ENCODE measurements at places on chromosomes 13 and 19.

DNA sequence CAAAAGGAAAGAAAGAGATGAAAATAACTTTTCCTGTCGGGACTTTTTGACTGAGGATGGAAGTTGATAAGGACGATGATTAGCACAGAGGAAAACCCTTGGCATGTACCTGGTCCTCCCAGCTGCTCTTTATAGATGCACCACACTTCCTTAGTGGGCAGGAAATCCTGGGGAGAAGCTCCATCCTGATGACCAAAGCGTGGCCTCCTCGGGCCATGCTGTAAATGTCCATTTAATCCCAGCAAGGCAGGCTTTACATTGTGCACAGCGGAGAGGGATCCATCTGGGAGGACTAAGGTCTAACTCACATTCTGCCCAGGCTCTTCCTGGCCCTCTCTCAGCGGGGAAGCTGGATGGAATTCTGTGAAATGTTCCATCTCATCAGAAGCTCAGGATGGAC lies 113.5 kb downstream of the COL4A2 start:
- no peak for DNase-seq

DNA sequence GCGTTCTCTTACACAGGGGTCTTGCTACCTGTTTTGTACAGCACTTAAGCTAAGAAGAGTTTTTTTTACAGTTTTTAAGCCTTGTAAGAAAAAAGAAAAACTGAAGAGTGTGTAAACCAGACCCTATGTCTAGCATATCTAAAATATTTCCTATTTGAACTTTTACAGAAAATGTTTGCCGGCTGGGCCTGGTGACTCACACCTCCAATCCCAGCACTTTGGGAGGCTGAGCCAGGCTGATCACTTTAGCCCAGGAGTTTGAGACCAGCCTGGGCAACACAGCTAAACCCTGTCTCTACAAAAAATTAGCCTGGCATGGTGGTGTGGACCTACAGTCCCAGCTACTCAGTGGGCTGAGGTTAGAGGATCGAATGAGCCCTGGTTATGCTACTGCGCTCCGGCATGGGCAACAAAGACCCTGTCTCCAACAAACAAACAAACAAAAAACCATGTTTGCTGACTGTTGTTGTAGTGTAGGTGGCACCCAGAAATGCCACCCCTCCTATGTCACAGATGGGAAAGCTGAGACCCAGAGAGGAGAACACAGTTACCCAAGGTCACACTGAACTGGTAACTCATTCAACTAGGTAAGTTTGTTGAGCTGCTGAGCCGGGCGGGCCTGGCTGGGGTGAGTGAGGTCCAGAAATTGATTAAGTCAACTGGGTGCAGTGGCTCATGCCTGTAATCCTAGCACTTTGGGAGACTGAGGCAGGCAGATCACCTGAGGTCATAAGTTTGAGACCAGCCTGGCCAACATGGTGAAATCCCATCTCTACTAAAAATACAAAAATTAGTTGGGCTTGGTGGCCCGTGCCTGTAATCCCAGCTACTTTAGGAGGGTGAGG lies 1.9 kb upstream of the VASP start:
- no peak for DNase-seq

- DNase-seq: no peak
Measured at GRCh38 chr19:38006361-38007045, 99.5 kb downstream of the SIPA1L3 start.

GRCh38 chr13:23570099-23570920 lies at the start of gene TNFRSF19:
Gene TNFRSF19, plus strand, starts transcription at chr13:23570412. Its CDS starts 19,772 bp downstream, at chr13:23590184.
- no peak for DNase-seq

DNA sequence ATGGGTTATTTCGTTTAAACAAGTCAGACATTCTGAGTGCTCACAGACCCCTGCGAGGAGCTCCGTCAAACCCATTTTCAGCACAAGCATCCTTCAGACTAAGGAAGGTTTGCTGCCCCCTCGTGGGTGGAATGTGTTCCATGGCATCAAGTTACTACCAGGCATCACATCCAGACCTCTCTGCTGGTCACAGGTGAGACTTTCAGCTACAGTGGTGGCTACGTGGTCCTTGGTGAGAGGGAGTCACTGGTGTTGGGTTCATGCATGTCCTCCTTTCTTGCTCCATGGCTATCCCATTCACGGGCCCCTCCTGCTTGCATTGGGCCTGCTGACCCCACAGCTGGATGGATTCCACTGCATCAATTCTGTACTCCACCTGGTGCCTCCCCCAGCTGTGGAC lies 9.1 kb upstream of the LILRB5 start:
- DNase-seq: peak; percentile 69

DNA sequence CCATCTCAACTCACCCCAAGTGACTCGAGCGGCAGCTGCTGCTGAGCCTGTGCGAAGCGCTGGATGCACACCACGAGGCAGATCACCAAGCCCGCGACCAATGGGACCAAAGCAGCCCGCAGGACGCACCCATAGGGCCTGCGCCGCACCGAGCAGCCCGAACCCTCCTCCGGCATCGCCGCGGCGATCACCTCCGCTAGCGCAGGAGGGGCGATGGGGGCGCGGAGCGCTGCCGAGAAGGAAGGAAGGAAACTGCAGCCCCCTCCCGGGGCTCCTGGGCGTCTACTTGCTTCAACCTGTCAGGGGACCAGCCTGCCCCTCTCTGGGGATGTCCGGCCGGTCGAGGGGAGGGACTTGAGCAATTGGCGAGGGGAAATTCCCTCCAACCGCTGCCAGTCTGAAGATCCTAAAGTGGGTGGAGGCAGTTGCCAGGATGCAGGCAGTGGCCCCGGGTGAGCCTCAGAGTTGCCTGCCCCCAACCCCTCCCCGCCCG lies at the start of gene CD70:
Gene CD70, minus strand, starts transcription at position 324 of the 493 bp plus-strand sequence. Its CDS starts 148 bp downstream, at position 176.
- peak; percentile 39 for DNase-seq

GRCh38 chr19:35710784-35711723 lies 6.7 kb downstream of the ZBTB32 start:
- DNase-seq: peak; percentile 44

- no peak for DNase-seq
Measured at GRCh38 chr13:23081220-23081619, 99.6 kb upstream of the SGCG start.

- DNase-seq: no peak
Measured at GRCh38 chr13:45381196-45381595, 37.0 kb downstream of the SLC25A30 start.

DNA sequence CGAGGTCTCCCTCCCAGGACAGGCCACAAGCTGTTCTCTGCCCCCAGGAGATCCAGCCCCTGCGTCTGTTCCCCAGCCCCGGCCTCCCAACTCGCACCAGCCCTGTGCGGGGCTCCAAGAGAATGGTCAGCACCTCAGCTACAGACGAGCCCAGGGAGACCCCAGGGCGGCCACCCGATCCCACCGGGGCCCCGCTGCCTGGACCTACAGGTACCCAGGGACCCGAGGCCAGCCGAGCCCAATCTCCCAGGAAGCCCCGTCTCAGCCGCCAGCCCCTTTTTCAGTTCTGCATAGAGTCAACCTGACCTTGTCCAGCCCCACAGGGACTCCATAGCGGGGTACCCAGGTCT lies 5.9 kb downstream of the PNPLA6 start:
- no peak for DNase-seq

DNA sequence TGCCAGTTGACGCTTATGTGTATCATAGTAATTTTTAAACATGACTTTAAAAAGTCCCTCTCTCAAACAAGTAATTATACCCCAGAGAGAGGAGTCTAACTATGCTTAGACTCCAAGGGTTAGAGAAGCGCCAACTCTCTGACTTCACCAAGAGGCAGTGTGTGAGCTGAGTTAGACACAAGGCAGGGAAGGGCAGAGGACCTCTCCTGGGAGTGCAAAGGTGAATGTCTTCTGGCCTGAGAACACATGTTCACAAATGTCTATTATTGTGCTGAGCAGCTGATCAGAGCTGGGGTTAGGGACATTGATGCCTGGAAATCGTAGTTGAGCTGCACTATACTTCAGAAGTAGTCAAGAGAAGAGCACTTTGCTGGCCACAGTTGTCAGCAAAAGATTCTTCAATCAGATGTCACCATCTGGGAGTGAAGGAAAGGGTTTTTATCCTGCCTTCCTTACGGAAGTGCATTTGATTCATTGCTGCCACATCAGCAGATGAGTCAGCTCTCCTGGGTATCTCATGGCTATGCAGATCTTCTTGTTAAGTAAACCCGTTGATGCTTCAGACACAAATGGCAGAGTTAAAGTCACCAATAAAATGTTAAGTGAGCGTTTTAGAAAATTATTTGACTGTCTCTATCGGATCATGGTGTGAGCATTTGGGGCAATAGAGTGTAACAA lies 283.2 kb upstream of the ARGLU1 start:
- no peak for DNase-seq

DNA sequence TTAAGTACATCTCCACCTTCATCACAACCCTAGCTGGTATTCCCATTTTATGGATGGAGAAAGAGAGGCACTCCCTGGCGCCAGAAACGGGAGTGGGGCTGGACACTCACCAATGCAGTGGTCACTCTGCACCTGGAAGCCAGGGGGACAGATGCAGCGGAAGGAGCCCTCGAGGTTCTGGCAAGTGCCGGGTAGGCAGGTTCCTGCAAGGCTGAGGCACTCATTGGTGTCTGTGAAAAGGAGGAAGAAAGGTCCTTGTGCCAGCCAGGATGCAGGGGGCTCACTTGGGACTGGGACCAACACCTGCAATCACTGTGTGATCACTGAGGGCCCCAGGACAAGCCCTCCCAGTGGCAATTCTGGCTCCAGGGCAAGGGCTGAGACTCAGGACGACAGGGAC lies 41.8 kb downstream of the CCL25 start:
- DNase-seq: no peak

GRCh38 chr19:40274585-40275544 lies 10.3 kb downstream of the AKT2 start:
- no peak for DNase-seq

DNA sequence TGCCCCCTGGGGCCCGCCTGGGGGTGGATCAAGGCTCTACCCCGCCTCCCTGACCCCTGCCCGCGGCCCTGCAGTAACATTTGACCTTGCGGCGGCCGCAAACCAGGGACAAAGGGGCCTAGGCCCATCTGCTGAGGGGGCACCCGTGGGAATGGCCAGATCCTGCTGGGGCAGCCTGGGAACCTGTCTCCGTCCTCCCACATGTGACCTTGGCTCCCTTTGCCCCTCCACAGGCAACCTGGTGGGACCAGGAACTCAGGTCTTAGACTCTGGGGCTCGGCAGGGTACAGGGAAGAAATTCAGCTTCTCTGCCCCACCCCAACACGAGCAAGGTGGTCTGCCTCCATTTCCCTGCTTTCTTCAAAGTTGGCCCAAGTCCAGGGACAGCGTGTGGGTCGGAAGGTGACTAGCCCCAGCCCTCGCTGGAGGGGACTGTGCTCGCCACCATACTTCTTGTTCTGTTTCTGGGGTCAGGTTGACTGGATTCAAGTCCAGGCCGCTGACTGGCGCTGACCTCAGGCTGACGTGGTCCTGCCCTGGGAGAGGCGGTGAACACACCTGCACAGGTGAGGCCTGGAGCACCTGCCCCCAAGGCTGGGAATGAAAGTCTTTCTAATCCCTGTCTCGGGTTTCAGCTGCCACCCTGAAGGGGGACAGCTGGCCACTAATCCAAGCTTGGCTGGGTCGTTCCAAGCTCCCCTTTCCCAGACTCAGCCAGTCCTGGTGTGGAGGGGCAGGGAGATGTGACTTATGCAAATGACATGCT lies 2.5 kb upstream of the NR2F6 start:
- no peak for DNase-seq

- no peak for DNase-seq
Measured at GRCh38 chr13:77417897-77418296, 91.0 kb upstream of the MYCBP2 start.

DNA sequence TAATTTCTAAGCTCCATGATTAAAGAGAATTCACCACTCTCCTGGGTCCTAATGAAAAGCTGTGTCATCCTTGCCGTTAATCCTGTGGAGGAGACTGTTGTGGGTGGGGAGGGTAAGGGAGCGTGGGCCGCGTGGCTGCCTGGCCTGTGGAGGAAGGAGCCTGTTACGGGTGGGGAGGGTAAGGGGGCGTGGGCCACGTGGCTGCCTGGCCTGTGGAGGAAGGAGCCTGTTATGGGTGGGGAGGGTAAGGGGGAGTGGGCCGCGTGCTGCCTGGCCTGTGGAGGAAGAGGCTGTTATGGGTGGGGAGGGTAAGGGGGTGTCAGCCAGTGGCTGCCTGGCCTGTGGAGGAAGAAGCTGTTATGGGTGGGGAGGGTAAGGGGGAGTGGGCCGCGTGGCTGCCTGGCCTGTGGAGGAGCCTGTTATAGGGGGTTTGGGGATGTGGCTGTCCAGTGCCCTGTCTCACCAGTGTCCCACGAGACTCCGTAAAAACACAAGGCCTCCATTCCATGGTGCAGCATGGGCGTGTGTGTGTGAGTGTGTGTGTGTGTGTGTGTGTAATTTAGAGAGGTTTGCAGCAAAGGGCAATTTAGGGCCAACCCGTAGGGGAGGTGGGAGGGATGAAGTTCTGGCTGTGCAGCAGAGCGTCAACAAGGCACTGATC lies 15.6 kb upstream of the DCUN1D2 start:
- DNase-seq: no peak

- no peak for DNase-seq
Measured at GRCh38 chr13:102868366-102868936, 22.6 kb downstream of the ERCC5 start.

- DNase-seq: no peak
Measured at GRCh38 chr19:3591876-3592613, 6.8 kb downstream of the GIPC3 start.

- DNase-seq: peak; percentile 24
Measured at GRCh38 chr13:88622362-88622973, 951.3 kb downstream of the SLITRK5 start.

DNA sequence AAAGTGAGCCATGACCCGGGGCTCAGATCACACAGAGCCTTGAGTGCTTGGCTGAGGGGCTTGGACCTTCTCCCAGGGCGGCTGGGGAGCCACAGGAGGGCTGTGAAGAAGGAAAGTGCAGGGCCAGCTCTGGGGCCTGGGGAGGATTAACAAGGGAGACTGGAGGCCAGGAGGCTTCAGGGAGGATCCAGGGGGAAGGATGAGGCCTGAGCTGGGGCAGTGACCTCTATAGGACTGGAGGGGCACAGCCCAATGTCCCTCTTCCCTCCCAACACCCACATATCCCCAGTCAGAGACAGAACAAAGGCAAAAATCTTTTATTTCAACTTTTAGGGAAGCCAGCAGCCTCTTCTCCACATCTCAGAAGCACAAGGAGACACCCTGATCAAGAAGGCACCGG lies 4.7 kb upstream of the SLC17A7 start:
- DNase-seq: no peak

DNA sequence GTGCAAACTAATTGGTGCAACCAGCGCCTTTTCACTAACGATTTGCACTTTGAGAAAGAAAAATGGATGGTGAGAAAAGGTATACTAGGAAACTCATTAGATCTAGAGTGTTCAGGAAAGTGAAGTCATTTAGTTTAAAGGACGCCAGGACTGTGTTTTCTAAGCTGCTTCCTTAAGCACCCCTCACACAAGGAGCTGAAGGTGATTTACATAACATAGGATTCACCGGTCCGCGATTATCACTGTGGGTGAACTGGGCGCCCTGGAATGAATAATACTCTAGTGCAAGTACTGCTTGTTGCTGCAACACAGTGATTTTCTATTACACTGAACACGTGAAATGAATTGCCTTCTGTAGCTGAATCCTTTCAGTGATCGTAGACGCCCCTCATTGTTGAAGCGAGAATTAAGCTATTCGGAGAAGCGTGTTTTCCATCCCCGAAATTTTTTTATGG lies 2.6 kb upstream of the MAB21L1 start:
- no peak for DNase-seq
